ENCODE measurements at places on chromosomes 6 and 20. TPM values are rescaled to one million over a fixed set of nuclear protein-coding genes. Genes with fewer than 3 reads are reported as not detected.

- no peak for DNase-seq
These were observed 24.1 kb upstream of the PAX1 start for GRCh38 chr20:21681234-21681921.

GPR6 gene
- total RNA-seq, result not detected

CNR1 gene
- total RNA-seq, result not detected

CAPN11 gene
- total RNA-seq, result 1.8 TPM

MYLK2 gene
- 2.7 TPM for total RNA-seq

DNA sequence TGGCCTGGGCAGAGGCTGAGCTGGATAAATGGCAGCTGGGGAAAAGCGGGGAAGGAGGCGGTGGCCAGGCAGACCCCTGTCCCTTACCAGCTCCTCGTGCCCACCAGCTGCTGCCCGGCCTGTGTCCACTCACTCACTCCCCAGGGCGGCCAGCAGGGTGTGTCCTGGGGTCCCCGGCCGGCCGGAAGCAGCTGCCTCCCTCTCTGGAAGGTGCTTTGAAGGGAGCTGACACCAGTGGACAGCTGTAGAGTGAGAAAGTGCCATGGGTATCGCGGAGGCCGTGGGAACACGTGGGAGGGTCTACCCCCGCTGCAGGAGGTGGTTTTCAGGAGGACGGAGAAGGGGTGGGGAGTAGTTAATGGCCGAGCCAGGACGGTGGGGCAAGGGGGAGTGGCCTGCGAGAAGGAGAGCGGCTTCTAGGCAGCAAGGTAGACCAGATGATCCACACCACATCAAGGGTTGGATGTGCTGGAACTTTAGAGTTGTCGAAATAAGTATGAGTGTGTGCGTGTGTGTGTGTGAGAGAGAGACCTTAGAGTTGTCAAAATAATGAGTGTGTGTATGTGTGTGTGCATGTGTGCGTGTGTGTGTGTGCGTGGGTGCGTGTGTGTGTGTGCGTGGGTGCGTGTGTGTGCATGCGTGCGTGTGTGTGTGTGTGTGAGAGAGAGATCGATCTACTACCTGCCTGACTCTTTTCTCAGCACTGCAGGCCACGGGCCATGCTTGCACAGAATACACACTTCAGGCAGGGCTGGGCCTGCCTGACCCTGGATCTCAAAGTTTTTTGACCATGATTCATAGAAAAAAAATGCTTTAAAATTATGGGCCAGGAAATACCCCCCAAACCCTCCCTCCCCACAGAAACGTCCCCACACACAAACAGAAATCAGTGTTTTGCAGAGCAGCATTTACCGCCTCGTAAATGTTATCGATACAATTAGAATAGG is 43.9 kb downstream of the CDH4 start:
- no peak for DNase-seq

AVP gene
- total RNA-seq, result not detected

GRCh38 chr6:5749651-5750215 is 257.0 kb downstream of the NRN1 start:
- DNase-seq, result no peak

GRCh38 chr6:107237992-107238660 is 122.8 kb upstream of the BEND3 start:
- peak; percentile 16 for DNase-seq

DNA sequence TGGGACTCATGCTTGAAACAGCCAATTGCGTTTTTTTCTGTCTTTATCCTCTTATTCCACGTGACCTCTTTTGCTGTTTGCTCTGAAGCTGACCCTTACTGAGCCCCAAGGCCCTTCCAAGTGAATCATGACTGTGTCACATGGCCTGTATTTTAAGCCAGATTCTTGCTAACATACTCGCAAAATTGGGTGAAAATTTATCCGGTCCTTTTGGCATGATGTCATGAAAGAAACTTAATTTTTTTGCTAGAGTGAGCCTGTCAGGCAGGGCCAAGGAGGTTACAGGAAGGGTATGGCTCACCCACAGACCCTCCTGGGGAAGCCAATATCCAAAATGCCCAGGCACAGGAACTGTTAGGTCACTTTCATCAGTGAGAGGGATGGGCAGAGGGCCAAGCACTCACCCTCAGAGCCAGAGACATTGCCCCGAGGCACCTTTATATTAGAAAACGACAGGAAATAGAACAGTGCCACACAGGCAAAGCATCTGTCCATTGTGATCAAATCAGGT is 296.7 kb downstream of the CDH26 start:
- DNase-seq, result no peak

GRCh38 chr6:155121699-155122098 is 126.6 kb downstream of the TIAM2 start:
- DNase-seq, result no peak

DNA sequence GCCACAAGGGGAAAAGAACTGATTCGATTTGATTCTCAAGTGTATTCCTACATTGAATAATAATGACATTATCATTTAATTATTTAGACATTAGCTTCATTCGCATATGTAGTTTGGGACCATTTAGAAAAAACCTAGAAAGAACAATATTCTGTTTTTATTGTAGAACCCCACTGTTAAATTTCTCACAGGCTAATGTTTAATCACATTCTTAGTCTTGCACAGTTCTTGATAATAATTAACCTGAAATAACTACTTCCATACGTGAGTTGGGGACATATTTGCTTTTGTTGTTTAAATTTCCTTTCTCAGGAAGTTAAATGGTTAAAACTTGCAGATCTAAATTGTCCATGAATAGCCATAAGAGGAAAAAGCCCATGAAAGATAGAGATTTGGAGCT is 275.2 kb downstream of the TFAP2B start:
- no peak for DNase-seq

All from endothelial cell of umbilical vein (primary cell).